ENCODE measurements at places on chromosomes 2 and 18.

DNA sequence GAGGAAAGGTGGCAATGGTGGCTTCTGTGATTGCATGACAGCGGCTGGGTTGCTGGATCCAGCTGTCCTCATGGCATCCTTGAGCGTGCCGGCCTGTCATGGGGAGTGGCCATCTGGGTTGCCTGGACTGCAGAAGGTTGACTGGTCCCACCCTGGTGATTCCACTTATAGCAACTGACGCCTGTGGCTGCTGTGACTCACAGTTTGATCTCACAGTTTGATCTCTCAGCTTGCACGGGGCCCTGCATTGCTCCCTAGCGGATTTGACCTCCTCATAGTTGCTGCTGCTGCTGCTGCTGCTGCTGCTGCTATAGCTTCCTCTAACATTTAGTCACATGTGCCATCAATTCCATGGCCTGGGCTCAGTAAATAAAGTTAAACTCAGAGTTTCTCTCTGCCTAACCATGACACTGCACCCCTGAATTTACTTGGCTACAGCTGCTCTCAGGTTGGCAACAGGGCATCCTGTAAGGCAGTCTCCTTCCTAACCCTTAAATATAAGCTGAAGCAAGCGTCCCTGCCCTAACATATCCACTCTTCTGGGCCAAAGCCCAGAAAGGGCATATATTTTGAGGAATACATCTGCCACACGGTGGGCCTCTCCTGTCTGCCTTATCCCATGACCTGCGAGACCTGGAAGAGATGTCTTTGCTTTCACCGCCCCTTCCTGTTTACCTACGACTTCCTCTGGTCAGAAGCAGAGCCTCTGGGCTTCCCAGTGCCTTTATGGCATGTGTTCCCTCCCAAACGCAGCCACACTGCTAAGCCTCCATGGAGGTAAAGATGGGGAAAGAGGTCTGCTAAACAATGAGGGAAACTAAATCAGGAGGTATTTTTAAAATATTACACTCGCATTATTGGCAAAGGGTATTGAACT is 37.8 kb upstream of the CCDC150 start:
- no peak for DNase-seq

GRCh38 chr2:167196461-167197252 is 308.4 kb downstream of the XIRP2 start:
- DNase-seq = no peak

DNA sequence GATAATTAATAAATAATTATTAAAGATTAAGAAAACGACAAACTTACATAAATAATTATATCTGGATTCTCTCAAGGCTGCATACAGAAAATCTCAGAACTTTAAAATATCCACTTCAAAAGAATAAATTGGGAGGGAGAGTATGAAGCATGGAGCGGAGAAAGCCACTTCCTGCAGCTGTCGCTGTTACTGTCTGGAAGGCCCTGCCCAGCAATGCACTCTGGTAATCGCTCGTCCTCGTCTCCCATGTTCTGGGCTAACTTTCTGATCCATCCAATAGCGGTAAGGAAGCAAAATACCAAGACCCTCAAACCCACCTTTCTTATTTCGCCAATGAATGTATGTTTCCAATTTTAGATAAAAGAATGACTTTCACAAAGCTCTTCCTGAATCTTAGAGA is 26.7 kb downstream of the CYRIA start:
- no peak for DNase-seq

DNA sequence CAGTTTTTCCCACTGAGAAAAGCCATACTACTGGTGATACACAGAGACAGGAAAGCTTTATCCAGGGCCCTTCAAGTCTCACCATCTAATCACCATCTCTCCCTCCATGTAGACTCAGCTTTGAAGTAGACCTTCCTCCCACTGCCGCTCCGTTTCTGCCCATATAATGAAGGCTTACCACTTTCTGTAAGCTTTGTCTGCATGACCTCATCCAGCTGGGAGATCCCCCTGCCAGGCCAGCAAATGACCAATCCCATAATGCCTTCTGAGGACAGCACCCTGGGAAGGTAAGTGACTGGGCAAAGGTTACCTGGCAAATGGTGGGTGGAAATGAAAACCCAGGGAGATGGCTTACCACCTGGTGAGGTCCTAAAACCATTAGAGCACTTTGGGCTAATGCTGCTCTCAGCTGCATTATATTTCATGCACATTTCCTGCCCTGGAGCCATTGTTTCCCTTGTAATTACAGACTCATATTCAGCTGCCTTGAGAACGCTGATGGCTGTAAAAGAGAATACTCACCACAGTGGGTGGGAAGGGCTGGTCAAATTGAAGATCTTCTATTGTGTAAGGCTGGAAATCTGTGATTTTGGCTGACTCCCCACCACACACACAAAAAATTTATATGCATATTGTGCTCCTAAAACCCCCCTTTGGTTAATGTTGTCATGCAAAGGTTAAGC is 350.7 kb upstream of the SYT4 start:
- no peak for DNase-seq

DNA sequence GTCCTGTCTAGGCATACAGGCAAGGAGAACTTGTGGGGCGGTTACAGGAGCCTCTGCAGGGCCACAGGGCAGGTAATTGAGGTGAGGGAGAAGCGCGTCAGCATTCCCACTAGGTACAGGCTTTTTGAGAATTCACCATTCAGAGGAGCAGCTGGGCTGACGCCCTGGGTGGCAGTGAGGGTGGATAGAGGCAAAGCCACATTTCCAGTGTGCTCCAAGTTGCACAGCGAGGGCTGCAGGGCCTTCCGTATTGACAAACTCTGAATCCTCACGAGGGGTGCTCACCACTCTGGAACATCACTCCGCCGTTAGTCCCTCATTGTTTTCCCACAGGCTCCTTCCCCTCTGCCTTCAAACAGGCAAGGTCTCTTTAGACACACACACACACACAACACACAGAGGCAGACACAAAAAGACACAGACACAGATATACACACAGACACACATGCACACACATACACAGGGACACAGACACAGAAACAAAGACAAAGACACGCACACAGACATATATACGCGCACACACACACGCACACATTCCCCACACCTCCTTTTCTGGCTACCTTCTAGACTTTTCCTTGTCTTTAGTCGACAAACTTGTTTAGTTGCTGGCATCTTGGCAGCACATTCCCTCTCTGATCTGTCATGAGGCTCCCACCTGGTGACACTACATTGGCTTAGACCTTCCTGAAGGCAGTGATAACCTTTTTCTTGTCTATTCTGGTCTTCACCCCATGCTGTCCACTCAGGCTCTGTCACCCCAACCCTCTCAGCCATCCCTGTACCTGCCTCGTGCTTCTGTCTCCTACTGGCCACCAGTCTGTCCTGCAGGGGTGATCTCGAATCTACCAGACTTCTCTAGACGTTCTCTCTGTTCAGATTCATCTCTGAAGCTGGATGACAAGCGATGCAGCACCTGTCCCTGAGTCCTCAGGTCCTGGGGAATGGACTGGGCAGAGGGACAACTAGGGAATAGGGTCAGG is 136.8 kb downstream of the ALPK2 start:
- no peak for DNase-seq

GRCh38 chr2:178825183-178825582 is 18.0 kb upstream of the TTN start:
- no peak for DNase-seq

DNA sequence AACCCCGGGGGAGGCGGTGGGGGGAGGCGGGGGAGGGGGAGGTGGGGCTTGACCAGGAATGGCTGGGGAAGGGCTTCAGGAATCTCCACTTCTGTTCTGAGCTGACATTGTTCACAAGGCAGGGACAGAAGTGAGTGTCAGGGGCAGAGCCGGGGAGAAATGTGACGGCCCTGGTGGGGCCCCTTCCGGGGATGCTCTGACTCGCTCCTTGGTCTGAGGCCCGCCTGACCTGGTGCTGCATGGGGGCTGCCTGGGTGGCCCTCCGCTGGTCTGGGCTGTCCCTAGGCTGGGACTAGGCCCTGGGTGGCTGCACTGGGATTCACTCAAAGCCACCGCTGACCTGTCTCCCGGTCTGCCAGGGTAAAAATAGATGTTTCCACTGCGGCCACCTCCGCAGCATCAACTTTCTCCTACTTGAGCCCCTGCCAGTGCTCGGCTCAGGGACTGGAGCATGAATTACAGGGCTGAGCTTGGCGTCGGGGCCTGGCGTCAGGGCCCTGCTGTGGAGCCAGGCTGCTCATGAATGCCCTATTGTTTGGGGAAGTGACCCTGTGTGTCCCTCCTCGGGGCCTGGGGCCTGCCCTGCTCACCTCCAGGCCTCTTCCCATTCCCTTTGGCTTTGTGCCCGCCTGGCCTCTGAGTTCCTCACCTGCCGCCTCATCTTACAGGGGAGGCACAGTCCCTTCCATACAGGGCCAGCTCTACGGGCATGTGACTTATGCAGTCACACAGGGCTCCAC is 247.5 kb downstream of the DYSF start:
- no peak for DNase-seq

DNA sequence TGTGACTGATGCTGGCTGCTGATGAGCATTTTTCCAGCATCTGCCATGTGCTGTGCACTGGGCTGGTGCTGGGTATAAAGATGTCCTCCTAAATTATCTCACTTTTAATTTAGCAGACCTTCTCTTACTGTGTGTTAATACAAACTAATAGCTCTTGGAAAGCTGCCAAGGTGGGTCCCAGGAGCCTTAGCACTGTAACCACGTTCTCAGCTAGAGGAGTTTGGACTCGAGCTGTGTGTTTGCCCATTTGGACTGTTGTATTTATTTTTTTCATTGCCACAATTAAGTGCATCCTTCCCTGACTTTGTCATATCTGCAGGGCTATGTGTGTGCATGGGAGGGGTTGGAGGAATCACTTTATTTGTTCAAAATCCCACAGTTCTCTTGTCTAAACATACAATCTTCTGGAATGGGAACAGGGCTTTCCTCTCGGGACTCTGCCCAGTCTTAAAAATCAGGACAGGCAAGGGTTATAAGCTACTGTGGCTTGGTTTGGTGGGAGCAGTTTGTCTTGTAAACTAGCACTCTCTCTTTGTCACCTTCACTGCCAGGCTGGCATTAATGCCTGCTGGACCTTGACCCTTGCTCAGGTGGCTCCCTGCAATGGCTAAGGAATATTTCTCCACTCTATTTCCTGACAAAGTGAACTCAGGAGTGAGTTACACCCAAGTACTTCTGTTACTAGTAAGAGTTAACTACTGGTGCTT is 129.7 kb upstream of the MGAT5 start:
- no peak for DNase-seq

- no peak for DNase-seq
Observed at GRCh38 chr2:179255129-179255528, 9.5 kb downstream of the SESTD1 start.

DNA sequence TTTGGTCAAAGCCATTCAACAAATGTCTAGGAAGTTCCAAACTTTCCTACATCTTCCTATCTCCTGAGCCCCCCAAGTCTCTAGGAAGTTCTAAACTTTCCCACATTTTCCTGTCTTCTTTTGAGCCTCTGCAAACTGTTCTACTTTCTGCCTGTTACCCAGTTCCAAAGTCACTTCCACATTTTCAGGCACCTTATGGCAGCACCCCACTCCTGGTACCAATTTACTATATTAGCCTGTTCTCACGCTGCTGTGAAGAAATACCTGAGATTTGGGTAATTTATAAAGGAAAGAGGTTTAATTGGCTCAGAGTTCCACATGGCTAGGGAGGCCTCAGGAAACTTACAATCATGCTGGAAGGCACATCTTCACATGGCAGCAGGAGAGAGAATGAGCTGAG is 869.2 kb downstream of the TDRD15 start:
- DNase-seq = no peak

- DNase-seq = no peak
Observed at GRCh38 chr2:12031866-12032265, 285.4 kb downstream of the LPIN1 start.

GRCh38 chr18:25350489-25351251 is 1.3 kb downstream of the ZNF521 start:
- DNase-seq = no peak

GRCh38 chr2:67851016-67851415 is 211.8 kb downstream of the C1D start:
- DNase-seq = no peak

DNA sequence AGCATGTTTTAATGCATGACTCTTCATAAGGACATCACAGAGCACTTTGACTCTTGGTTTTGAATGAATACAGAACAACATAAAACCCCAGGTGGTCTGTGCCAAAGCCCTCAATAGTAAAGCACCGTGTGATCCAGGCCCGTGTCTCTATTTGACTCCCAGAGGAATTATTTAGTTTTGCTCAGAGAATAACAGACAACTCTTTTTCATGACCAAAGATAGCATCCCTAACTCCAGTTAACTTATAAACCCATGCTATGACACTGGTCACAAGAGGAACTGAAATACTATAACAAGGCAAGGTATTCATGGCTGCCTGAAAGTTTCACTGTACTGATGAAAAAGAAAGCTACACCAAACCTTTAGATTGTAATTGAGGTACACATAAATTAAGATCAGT is 128.4 kb downstream of the IKZF2 start:
- DNase-seq = no peak

GRCh38 chr2:110748489-110748867 is 16.1 kb downstream of the ACOXL start:
- DNase-seq = no peak

GRCh38 chr18:47100212-47100831 is 50.0 kb downstream of the HDHD2 start:
- DNase-seq = no peak

DNA sequence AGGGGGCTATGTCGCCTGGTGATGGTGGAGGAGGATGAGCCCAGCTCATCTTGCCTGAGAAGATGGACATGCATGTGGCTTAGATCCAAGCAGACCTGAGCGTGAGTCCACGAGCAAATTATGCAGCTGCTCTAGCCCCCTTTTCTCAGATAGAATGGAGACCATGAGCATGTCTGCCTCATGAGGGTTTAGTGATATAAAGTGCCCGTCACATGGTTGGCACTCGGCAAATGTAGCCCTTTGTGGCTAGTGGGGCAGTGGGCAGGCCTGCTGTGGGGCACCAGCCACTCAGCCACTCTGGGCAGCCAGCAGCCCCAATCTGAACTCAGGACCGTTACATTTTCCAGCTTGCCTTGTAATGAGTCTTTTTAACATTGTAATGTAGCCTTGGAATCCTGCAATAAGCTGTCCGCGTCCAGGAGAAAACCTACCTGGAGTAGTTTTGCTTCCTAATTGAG is 92.1 kb upstream of the HS6ST1 start:
- DNase-seq = no peak

- DNase-seq = no peak
Observed at GRCh38 chr2:153476816-153477635, 1.5 kb downstream of the RPRM start.

DNA sequence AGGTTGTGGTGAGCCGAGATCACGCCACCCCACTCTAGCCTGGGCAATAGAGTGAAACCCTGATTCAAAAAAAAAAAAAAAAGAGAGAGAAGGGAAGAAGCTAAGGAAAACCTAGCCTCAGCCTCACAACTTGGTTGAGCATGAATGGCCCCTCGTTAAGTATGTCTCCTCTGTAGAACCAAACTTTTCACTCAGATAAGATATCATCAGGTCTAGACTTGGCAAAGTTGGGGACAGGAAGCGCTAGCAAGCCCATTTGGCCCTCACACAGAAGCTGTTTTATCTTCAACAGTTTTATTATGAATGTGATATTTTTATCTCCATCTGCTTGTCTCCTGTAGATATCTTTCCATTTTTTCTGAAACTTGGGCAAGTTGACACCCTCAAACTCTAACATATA is 3.5 kb upstream of the ASXL2 start:
- no peak for DNase-seq

GRCh38 chr2:230895536-230896345 is 29.3 kb downstream of the GPR55 start:
- no peak for DNase-seq

- no peak for DNase-seq
Observed at GRCh38 chr18:32888306-32888705, 115.5 kb upstream of the KLHL14 start.

All from cortex of kidney (tissue), 1 donor.